Esophagus squamous epithelium (tissue), 5 donors: ENCODE measurements at places on chromosomes 2 and 18.

- DNase-seq, result no peak
Measured at GRCh38 chr18:9596843-9597526, 17.4 kb downstream of the PPP4R1 start.

GRCh38 chr2:106581328-106581727 lies 94.2 kb downstream of the CD8B2 start:
- no peak for DNase-seq

DNA sequence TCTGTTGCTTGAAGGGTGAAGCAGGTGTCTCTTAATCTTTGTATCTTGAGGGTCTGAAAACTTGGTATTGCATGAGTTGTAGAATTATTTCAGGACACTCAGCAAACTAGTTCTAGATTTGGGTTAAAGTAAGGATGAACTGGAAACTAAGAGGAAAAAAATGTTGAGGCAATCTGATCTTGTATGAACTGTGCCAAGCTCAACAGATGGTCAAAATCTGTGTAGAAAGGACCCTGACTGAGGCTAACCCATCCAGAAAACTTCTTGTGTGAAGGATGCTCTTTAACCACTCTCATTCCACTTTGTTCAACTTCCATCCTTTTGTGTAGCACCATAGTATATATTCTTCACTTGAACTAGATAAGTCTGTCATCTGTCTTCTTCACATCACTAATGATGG lies 861.7 kb downstream of the SLC4A3 start:
- DNase-seq, result no peak

DNA sequence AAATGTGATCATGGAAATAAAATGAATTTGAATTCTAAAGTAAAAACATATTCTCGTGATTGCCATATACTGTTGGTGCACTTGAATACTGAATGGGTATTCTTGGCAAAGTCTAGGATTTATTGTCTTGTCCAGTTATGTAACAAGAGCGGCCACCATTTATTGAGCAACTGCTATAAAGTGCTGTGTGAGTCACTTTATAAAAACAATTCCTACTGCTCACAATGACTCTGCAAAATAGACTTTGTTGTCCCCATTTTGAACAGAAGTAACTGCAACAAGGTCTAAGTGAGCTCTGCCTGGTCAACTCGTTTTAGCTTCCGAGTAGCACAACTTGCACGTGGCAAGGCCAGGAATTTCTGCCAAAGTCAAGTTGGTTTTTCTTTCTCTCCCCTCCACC lies 995.6 kb upstream of the FANCL start:
- no peak for DNase-seq

- DNase-seq, result no peak
Measured at GRCh38 chr2:16413285-16413684, 252.3 kb downstream of the CYRIA start.

DNA sequence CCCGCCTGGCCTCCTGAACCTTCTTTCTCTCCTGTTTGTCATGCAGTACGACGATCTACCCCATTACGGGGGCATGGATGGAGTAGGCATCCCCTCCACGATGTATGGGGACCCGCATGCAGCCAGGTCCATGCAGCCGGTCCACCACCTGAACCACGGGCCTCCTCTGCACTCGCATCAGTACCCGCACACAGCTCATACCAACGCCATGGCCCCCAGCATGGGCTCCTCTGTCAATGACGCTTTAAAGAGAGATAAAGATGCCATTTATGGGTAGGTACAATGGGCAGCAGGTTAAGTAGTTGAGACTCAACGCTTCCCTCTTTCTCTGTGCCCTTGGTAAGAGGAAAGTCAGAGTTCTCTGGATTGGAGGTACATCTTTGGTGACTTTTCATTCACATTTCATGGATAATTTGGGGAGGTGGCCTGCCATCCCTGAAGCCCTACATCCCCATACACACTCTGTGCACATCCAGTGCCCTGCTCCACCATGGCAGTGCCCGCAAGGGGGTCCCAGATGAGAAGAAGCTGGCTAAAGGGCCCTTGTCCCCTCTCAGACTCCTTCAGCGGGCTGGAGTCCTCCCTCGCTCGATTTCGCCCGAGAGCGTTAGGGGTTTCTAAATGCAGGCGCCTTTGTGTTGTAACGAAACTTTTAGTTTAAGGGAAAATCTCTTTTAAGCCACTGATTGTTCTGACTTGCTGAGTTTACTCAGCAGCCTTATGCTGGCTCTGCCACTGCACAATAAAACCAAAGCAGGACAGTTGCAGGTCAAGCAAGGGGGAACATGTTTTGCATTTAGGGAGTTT lies 3.0 kb downstream of the MEIS1 start:
- no peak for DNase-seq

- DNase-seq, result no peak
Measured at GRCh38 chr2:128310761-128311160, 7.9 kb downstream of the HS6ST1 start.

DNA sequence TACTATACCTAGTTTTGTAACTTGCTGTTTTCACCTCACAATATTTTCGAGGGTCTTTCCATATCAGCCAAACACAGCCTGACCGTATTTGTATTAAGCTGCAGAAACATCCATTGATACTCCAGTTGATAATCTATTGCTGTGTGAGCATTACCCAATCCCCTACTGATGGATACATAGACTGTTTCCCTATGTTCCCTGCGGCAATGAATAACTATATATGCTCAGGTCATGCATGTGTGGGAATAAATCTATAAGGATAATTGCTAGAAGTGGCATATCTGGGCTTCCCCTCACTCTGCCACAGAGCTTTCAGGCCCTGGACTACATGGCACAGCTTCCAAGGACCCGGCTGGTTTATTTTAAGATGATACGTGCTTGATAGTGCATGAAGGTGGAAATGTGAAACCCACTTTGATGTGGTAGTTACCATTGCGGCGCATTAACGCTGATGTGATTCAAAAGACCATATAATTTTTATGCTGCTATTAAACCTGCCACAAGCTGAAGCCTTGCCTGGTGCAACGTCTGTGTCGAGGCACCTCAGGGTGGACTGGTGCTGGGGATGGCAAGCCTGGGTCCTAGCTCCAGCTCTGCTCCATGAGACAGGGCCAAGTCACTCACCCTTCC lies 130.8 kb upstream of the MSH6 start:
- DNase-seq, result no peak

DNA sequence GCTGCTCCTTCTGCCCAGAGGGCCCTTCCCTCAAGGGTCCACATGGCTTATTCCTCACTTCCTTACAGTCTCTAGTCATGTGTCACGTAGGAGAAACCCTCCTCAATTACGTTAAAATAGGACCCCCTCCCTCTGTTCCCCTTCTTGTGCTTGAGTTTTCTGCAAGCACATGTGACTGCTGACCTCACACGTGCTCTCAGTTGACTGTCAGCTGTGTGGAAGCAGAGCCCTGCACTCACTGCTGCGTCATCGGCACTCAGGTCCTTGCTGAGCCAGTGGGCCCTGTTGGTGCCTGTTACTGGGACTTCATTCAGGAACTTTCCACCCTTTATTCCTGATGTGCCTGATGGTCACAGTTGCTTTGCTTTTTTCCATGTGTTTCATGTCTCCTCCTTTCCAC lies 11.1 kb downstream of the ATG16L1 start:
- DNase-seq, result no peak

DNA sequence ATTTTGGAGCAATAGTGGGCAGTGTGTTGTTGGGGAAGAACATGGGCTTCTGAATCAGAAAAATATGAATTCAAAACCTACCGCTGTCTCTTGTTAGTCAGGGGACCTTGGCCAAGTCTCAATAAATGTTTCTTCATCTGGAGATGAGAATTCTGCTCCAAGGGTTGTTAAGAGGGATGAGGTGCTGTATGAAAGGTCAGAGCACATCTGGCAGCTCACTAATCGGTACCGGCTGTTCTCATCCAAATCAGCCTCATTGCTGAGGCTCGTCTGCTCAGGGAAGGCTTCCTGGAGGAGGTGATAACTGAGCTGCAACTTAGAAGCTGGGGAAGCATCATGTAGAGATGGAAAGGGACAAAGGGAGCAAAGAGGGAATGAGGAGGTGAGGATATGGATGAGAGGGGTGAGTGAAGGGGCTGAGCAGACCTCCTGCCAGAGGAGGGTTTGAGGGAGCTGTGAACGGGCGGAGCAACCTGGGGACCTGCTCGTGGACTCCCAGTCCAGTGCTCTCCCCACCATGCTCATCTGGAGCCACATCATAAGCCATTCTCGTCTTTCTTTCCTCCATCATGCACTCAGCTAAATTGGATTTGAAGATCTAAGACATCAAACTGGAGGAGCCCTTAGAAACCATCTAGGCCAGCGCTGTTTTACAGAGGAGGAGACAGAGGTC lies 47.4 kb downstream of the GREB1 start:
- DNase-seq, result no peak

GRCh38 chr2:74515271-74515980 lies 1.2 kb downstream of the TLX2 start:
- no peak for DNase-seq

GRCh38 chr2:234787114-234787513 lies 164.7 kb upstream of the SH3BP4 start:
- no peak for DNase-seq

DNA sequence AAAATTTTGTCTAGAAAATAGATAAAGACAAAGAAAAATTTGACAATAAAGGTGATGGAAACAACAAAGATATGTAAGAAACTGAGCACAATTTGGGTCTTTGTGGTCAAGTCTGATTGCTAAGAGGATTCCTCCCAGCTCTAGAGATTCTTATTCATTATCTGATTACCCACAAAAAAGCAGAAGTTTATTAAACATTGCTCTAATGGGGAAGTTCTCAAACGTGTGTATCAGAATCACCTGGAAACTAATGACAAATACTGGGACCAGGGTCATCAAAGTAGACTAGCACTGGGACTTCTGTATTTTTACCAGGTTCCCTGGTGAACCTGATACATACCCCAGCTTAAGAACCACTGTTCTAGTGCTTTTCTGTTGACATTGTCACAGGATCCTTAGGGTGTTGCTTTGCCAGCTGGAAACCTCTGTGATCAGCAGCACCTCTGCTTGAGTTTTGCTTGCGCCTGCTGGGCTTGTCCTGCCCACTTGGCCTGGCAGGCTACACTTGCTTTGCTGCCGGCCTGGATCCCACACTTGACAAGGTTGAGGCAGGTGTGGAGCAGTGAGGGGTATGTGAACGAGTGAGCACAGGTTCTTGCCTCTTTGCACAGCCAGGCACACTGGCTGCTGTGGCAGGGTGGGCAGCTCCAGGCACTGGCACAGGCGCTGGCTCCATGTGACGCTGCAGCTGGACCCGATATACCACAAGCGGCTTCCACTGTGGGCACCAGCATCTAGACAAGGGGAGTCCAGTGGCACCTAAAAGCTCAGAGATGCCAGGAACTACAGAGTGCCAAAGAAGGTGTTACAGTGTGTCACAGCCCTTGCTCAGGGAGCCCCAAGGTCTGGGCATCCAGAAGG lies 6.2 kb upstream of the GORASP2 start:
- DNase-seq, result no peak

- DNase-seq, result no peak
Measured at GRCh38 chr2:143505542-143505941, 376.3 kb downstream of the ARHGAP15 start.

DNA sequence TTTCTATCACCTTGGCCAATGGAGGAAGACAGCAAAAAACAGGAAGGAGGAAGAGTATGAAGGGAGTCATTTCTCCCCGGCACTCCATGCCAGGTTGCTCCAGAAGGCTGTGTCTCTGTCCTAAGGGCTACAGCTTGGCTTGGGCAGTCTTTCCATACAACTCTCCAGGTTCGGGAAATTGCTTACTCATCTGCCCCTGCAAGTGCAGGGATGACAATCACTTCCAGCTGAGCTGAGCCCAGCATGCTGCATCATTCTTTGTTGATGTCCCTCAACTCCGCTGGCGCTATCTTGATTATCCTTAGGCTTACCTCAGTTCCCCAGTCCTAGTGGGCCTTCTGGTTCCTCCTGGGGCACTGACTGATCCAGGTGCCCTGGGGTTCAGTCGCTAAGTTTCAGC lies 86.9 kb upstream of the COPS8 start:
- no peak for DNase-seq

DNA sequence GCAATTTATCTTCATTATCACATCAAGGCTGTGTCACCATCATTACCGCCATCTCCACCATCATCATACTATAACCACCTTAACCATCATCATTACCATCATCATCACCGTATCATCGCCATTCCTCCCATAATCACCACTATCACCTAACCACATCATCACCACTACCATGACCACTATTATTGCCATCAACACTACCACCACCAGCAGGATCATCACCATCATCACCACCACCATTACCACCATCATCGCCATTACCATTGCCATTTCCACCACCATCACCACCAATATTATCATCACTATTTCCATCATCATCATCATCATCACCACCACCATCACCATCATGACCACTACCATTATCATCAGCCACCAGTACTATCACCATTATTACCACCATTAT lies 314.4 kb downstream of the CYP26B1 start:
- no peak for DNase-seq

- no peak for DNase-seq
Measured at GRCh38 chr18:11747731-11748130, 58.7 kb downstream of the GNAL start.

GRCh38 chr2:159562248-159562647 lies 54.1 kb downstream of the BAZ2B start:
- no peak for DNase-seq

DNA sequence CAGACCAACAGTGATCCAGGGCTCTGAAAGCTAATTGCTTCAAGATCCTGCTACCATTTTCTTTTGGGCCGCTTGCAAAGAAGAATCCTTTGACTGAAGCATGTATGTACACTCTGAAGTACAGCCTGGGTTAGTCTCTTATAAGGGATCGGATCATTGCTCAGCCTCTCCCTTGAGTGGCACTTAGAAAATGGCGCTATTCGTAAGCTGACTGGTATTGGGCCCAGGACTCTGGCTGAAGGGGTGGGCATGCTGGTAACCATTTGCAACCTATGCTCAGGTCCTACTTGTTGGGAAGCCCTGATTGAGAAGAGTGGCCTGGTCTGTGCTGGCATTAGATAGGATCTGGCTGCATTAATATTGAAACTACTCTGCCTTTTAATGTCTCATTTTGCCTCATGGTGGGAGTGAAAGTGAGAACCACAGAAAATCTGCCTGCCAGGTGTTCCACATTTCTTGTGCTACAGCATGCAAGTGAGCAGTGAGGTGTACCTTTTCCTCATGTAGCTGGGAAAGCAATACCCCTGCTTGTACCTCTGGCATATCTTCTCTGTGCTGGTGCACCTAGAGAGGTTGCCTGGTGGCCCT lies 661 bp upstream of the MGAT5 start:
- DNase-seq, result no peak

DNA sequence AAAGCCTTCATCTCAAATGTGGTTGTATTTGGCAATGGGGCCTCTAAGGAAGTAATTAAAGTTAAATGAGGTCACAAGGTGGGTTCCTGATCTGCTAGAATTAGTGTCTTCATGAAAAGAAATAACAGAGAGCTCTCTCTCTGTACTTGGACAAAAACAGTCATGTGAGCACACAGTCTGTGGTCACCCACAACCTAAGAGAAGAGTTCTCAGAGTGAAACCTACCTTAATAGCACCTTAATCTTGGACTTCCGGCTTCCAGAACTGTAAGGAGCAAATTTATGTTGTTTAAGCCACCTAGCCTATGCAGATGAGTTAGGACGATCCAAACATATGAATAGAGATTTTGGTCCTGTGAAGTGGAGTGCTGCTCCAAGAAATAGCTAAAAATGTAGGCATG lies 758.9 kb downstream of the LRRTM4 start:
- no peak for DNase-seq

- DNase-seq, result no peak
Measured at GRCh38 chr2:23456881-23457760, 72.1 kb downstream of the KLHL29 start.
